ENCODE measurements at places on chromosomes 7 and 10.

DNA sequence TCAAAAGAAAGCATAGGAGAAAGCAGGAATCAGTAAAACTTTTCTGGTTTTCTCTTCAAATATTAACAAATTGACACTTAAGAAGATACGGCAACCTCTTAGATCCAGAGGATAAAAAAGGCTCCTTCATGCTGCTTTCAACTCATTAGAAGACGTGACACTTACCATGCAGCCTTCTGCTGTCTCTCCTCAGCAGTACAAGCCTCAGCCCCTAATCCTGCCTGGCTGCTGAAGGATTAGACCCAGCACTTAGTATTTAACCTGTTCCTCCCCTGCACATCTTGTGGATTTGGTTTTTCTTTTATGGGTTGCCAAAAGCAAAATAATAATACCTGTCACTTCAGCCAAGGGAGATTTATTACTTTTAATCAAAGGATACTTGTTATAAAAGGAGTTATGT lies 108.4 kb downstream of the LYZL1 start:
- DNase-seq = no peak

DNA sequence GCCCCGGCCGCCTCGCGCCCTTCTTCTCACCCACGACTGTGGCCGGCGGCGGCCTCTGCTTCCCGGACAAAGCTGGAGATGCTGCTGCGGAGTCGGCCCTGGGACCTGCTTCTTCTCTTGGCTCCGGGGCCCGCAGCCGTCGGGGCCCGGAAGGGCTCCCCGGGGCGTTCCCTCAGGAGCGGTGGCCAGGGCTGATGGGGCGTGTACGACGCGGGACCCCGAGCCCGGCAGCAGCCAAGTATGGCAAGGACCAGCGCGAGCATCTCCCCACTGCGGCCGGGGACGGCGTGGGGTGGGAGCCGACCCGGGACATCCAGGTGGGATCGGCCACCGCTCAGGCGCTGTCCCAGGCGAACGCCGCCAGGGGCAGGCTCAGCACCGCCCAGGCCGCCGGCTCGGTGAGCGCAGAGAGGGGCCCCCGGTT lies 27.6 kb upstream of the BMS1 start:
- DNase-seq = no peak

DNA sequence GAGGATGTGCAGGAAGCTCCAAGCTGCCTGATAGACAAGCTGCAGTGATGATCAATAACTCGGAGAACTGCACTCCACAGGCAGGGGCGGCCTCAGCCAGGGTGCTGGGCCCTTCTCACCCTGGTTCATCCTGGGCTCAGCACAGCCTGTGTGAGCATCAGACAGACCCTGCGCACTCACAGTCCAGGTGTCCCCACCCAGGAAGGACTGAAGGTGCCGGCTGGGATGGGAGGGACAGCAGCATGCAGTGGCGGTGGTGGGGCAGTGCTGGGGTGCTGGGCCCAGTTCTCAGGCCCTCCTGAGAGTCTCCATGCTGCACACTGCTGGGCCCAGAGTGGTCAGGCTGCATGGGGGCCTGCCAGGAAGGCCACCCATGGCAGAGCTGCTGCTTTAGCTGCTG lies 74.1 kb downstream of the ITIH5 start:
- DNase-seq = no peak

- no peak for DNase-seq
These were observed 130.0 kb downstream of the TES start for GRCh38 chr7:116340201-116340847.

DNA sequence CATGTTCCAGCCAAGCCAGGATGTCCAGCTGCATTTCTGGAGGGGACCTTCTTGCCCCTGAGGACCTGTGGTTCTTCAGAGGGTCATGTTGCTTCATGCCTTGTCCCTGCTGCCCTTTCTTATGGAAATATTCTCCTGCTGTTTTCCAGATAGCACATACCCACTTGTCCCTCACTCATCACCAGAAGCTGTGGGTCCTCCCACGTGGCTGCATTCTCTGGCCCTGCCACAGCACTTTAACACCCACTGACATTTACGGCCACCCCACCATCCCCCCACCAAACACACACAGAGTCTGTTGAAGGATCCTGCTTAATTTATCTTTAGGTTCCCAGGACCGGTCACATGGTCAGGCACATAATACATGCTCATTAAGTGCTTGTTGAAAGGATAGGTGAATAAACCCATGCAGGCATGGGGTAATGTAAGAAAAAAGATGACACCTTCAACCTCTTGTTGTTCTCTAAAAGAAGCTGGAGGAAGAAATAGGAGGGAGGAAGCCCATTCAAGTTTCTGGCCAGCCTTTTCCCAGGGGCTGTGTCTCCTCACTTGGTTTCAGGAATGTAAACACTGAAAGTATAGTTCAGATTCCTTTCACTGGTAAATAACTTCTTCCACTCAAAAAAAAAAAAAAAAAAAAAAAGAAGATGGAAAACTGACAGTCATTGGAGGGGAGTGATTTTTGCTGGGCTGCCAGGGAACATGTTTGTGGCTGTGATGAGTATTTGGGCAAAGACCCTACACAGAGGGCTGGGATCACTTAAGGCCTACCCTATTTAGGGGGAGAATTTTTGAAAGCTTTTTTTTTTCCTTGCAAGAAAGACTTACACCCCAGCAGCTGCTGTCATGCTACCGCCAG lies 19.8 kb upstream of the BMPER start:
- no peak for DNase-seq

- no peak for DNase-seq
These were observed 64.3 kb downstream of the STEAP1B start for GRCh38 chr7:22435720-22436119.

DNA sequence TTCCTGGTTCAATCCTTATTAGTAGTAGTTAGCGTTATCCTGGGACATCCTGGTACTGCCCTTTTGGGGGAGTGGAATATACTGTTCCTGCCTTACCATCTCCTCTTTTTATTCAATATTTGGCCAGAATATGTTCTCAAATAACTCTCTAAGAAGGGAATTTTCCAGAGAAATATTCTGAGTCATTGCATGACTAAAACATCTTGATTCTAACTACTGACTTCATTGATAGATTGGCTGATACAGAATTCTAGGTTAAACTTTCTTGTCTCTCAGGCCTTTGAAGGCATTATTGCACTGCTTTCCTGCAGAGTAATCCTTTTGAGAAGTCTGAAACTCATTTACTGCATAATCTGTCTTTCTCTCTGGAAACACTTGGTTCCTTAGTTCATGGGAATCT lies 275.5 kb upstream of the DGKB start:
- no peak for DNase-seq
